ENCODE measurements at places on chromosomes 3 and 15.

DNA sequence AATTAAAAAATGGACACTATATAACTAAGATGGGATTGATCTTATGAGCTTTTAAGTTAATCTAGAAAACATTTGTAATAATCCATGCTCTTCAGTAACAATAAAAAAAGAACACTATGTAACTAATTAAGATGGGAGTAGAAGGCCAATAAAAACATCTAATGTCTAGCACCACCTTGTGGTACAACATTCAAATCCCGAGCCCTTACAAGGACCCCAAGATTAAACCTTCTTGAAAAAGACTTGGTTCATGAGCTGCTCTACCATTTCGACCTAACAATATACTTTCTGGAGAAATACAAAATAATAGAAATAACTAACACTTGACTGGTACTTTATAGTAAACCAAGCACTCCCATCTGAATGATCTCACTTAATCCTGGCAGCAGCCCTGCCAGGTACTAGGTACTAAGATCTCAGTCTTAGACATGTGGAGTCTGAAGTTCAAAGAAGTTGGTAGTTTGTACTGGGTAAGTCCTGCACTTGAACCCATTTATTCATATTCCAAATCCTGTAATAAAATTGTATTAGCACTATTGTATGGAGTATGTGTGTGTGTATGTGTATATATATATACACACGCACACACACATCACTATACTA lies 21.8 kb downstream of the METTL6 start:
- peak; percentile 48 for DNase-seq

GRCh38 chr3:71521021-71521352 lies 62.5 kb downstream of the FOXP1 start:
- no peak for DNase-seq

DNA sequence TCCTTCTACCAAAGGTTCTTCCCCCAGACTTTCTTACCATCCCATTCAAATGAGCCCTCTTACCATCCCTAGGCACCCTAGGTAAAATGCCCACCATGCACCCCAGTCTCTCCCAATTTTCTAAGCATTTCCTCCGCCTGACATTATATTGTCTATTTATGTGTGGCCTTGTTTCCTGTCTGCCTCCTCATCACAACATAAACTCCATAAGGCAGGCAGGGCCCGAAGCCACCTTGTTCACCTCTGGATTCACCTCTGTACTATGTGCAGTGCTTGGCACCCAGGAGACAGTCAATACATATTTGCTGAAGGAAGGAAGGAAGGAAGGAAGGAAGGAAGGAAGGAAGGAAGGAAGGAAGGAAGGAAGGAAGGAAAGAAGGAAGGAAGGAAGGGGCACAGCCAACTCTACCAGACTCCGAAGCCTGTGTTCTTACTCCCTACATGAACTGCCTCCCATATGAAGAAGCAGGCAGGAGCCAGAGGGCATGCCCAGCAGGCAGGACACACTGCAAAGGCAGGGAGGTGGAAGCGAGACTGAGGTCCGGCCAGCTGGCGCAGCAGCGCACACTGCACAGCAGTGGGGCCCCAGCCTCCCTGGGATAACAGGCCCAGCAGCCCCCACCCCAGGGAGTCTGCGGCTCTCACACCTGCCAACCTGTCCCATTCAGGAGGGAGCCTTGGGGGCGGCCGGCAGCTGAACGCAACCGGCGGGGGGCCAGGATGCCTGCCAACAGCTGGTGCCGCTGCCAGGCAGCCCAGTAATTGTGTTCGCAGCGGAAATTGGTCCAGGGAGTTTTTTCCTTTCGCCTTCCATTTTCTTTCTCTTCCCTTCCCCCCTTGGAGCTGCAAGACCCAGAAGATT lies 106.0 kb upstream of the LINGO1 start:
- no peak for DNase-seq

DNA sequence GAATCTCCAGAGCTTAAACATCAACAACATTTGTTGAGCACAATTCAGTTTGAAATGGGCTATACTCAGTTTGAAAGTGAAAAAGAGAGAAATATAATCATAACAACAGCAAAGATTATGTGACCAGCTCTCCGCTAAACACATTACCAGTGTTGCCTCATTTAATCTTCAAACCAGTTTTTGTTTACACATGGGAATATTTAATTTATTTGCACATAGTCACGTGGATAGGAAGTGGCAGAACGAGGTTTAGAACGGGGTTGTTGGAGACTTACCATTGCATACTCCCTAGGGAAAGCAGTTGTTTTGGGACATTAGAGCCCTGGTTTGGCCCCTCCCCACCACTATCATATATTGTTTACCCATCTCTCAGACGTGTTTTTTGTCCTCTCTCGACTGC lies 77.2 kb downstream of the IL1RAP start:
- no peak for DNase-seq

DNA sequence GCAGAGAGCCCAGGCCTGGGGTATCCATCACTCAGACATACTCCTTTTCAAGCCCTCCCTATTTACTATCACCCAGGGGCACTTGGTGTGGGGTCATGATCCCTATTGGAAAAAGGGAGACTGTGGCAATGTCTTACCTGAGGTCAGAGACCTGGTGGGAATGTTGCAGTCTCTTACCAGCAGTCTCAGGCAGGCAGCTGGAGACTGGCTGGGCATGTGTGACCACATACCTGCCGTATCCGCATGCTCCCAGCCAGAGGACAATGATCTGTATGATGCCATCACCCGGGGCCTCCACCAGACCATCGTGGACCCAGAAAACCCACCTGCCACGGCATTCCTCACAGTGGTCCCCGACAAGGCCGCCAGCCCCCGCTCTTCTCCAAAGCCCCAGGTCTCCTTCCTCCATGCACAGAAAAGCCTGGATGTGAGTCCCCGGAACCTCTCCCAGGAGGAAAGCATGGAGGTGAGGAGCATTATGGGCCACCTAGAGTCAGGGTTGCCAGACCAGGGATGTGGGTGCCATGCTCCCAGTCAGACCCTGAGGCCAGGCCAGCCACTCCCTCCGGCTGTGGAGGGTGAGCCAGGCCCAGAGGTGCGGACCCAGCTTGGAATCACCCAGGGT lies 5.9 kb downstream of the SH2D7 start:
- DNase-seq: no peak

DNA sequence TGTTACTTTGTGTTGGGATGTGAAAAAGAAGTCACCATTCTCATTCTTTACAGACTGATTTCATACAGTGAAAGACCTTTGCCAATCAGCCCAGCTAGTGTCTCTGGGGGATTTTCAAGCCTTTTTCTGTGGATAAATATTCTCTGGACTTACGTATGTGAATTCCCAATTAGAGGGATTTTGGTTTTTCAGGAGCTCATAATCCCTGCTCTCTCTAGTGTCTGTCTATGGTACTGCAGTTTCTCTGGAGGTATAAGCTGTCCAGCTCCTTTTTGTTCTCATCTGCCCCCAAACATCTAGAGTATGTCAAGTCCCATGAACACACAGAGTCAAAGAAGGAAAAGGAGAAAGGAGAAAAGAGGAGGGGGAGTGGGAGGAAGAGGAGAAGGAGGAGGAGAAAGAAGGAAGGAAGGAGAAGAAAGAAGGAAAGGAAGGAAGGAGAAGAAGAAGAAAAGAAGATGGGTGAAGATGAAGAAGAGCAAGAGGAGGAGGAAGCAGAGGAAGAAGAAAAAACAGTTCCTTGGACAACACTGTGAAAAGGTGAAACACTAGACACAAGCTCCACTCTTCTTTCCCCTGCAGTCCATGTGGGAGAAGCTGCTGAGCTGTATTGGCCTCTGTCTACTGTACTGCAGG lies 218.6 kb downstream of the GREM1 start:
- DNase-seq: peak; percentile 26

DNA sequence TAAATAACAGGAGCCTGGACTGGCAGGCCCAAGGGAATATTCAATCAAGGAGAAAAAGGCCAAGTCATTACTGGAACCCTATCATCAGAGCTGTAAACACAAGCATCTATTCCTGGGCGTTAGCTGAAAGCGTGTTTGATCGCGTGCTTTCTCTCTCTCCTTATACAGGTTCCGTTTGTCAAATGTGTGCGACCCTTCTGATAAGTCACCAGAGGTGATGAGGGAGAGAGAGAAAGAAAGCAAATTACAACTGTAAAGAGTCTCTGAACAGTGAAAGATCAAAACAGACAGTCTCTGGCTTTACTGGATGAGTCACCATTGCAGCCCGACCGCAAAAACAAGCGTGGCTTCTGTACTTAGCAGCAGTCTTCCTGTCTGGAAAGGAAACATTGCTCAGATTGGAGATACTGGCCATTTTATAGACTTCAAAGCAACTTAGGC lies 39.5 kb upstream of the TPRG1 start:
- DNase-seq: no peak

- DNase-seq: no peak
Measured at GRCh38 chr3:138066383-138066782, 49.0 kb downstream of the DZIP1L start.

GRCh38 chr3:31760654-31761053 lies 220.4 kb downstream of the OSBPL10 start:
- no peak for DNase-seq

DNA sequence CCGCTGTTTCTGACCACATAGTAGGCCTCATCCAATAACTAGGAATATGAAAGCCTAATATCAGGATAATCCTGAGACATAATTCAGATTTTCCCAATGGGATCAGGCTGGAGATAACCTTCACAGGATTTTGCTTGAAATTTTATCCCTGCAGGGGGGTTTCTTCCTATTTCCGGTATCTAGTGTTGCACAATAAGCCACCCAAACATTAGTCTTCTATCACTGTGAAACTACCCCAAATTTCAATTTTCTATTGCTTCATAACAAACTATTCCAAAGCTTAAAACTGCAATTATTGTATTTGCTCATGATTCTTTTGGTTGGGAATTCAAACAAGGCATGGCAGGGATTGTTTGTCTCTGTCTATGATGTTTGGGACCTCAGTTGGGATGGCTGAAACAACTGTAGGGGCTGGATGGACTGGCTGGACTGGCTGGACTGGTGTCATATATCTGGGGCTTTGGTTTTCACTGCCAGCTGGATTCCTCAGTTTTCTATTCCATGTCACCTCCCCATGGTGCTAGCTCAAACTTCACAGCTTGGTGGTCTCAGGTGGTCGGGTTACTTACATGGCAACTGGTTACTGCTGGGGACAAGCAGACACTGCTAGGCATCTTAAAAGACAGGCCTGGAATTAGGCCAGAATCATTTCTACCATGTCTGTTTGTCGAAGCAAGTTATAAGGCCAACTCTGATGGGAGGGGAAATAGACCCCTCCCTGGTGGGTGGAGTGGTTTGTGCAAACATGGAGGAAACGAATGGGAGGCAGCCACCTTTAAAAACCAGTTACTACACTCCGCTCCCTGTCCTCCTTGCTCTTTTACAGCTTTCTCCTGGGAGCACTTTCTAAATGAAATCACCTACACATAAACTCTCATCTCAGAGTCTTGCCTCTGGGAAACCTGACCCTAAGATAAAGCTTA lies 88.2 kb upstream of the STT3B start:
- no peak for DNase-seq

- no peak for DNase-seq
Measured at GRCh38 chr3:48403533-48404439, 26.1 kb downstream of the PLXNB1 start.

DNA sequence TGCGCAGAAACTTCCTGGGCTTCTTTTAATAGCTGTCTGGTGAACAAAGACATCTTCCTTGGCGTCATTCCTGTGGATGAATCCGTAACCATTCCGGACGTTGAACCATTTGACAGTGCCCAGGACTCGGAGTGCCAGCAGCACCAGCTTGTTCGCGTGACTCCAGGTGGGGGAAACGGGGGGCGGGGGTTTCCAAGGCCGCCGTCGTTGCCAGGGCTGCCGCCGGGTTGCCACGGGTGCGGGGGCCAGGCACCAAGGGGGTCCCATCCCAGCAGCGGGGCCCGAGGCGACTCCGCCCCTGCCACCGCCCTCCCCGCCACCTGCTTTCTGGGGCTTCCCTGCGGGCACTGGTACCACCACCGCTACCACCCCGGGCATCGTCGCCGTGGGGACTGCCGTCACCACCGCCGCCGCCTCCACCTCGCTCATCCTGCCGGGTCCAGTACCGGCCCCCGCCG lies 22.8 kb downstream of the RGMA start:
- no peak for DNase-seq

DNA sequence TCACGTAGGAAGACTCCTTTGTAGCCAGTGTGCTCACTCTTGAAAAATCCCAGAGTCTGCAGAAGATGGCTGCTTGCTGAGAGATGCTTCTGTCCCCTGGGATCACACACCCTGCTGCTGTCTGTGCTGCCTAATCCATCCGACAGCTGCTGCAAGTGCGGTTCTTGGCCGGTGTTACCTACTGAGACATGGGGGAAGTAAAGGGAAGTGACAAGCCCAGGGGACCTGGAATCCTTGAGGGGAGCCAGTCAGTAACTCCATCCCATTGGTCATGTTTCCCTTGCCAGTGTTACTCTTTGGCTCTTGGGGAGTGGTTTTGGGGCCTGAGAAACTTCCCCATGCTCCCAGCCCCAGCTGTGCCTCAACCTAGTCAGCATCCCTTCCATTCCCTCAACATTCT lies 8.3 kb upstream of the CPNE9 start:
- no peak for DNase-seq

- DNase-seq: no peak
Measured at GRCh38 chr3:149186721-149187120, 34.9 kb downstream of the CP start.

- no peak for DNase-seq
Measured at GRCh38 chr15:78434134-78434533, 3.9 kb upstream of the IREB2 start.

GRCh38 chr3:130811557-130811956 lies 64.9 kb upstream of the PIK3R4 start:
- no peak for DNase-seq

DNA sequence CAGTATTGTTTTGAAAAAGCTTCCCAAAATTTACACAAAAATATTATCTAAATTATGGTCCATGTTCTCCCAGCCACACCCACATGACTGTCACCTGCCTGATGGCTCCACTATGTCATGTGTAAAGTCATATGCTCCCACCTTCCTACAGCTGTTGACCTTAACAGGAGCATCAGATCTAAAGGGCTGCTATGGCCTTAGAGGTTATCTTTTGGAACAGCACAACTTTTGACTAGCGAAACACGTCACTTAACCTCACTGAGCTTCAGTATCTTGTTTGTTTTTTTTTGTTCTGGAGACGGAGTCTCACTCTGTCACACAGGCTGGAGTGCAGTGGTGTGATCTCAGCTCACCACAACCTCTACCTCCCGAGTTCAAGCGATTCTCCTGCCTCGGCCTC lies 64.4 kb downstream of the PRKAR2A start:
- DNase-seq: no peak

DNA sequence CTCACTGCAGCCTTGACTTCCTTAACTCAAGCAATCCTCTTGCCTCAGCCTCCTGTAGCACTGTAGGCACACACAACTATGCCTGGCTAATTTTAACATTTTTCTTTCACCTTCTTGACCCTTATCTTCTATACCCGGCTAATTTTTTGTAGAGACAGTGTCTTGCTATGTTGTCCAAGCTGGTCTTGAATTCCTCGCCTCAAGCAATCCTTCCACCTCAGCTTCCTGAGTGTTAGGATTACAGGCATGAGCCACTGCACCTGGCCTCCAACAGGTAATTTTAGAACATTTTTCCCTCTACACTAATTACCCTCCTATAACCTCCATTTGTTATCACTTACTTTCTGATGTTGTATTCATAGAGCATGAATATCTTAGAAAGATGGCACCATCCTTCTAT lies 60.3 kb downstream of the SPG11 start:
- DNase-seq: no peak

Measured in HEK293T (cell line).